ENCODE measurements at places on chromosomes 3 and 15. TPM values are rescaled to one million over a fixed set of nuclear protein-coding genes. Genes with fewer than 3 reads are reported as not detected.

The AHSG gene
- total RNA-seq: not detected

The SLC28A2 gene
- total RNA-seq: not detected

The PYGO1 gene
- 4.7 TPM for total RNA-seq

The SLC7A14 gene
- 3.4 TPM for total RNA-seq

The CPLX3 gene
- total RNA-seq: not detected

The MORC1 gene
- total RNA-seq: not detected

The RTF1 gene
- total RNA-seq: 27.4 TPM

The AADACL2 gene
- not detected for total RNA-seq

The ZNF502 gene
- total RNA-seq: 2.6 TPM

The TRIM71 gene
- total RNA-seq: not detected

The DUOX2 gene
- not detected for total RNA-seq

The LRRIQ4 gene
- total RNA-seq: not detected

The UBE2Q2 gene
- total RNA-seq: 48.0 TPM

The IL17RB gene
- not detected for total RNA-seq

The UBAP1L gene
- total RNA-seq: 1.6 TPM
